NCI-H1417 (cell line): ENCODE measurements at places on chromosomes 12 and 14.

DNA sequence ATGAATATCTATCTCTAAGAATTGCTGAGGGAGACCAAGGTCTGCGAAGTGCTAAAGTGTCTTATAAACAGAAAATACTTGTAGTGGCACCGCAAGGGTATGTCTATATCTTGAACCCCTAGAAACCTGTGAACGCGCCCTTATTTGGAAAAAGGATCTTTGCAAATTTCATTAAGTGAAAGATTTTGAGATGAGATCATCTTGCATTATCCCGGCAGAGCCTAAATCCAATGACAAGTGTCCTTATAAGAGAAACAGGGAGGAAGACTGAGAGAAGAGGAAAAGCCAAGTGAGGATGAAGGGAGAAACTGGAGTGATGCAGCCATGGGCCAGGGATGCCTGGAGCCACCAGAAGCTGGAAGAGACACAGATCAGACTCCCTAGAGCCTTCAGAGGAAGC lies 27.7 kb downstream of the RBM19 start:
- no peak for DNase-seq

DNA sequence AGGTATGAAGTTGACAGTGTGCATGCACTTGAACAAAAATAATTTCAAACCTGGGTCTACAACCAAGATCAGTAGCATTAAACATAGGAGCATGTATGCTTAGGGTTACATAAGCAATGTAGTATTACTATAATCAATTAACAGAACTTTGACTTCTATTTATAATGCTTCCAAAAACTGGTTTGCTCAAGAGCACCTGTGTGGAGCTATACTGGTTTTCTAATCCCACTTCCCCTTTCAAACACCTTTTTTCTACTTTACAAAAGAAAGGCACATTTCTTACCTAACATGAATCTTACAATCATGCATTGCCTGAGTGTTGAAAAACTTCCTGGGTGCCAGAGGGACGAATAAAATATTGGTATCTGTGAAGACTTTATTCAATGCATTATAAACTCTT lies 72.7 kb downstream of the EFCAB11 start:
- DNase-seq: no peak

DNA sequence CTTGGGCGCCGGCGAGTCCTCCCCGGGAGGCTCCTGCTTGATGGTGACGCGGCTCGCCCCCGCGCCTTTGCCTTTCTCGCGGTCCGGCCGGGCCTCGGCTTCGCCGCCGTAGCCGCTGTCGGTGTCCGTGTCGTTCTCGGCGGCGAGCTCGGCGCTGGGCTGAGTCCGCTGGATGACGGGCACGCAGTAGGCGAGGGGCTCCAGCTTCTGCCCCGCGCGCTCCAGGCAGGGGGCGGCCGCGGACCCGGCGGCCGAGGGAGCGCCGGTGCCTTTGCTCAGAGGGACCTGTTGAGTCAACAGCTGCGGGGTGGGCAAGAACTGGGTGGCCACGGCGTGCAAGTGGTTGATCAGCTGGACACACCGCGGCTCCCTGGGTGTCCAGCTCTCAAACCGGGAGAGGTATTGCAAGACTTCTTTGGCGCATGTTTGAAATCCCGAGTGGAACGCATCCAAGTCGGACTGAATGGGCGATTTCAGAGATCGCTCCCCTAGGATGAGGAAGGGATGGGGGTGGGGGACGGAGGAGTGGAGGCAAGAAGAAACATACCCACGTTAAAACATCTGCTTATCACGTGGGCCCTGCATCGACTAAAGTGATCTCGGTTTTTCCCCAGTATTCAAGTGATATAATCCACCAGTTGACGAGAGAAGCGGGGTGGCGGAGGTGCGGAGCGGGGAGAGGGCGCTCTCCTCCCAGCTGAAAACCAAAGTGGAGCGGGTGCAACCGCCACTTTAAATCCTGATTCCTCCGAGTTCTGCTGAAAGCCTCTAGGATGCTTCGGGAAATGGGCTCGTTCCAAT lies 2.0 kb downstream of the BHLHE41 start:
- DNase-seq: peak; percentile 33

- no peak for DNase-seq
Measured at GRCh38 chr12:1457901-1458300, 136.5 kb downstream of the FBXL14 start.

GRCh38 chr14:33259764-33260163 lies 321.1 kb downstream of the NPAS3 start:
- no peak for DNase-seq

DNA sequence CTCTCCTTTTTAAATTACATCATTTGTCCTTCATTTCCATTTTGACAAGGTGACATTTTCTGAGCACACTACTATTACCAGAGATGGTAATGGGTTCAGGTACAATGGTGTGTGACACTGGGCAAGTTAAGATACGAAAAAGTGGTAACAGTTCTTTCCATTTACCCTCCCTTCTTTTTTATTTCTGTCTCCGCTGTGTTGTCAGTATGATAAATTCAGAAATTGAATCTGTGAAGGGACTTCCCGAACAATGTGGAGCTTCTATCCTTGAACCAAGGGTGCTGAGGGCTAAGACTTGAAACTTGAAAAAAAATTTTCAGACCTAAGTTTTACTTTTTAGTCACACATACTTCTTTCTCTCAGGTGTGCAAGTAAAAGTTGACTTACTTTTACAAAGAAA lies 103.7 kb downstream of the ERC1 start:
- no peak for DNase-seq

DNA sequence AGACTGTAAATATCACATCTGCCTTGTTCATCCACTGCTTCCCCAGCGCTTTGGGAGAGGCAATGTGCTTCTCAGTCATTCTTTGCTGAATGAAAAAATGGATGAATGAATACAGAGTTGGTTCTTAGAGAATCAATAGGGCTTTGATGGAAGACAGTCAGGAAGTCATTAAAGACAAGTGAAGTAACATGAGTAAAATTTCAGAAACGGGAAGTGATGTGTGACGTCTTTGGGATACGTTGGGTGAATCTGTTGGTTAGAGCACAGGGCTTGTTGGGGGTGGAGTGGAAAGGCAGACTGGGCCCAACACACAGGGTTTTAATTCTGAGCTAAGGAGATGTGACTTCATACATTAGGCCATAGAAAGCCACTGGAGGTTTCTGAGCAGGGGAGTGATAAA lies 39.0 kb upstream of the NRXN3 start:
- DNase-seq: no peak

DNA sequence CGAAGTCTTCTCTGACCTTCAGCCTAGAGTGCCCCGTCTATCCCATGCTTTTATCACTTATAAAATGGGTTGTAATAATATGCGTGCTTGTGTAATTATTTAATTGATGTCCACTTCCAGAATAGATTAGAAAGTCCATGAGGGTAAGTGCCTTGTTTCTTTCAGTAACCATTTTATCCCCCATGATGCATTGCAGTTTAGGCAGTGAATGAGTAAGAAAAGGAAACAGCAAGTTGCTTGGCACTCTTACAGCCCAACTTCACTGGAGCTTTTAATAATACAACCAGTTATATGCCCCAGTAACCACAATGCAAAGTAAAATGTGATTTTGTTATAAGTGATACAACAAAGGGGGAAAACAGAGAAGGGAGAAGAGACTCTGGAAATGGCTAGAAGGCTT lies 287.3 kb downstream of the MED13L start:
- DNase-seq: no peak

DNA sequence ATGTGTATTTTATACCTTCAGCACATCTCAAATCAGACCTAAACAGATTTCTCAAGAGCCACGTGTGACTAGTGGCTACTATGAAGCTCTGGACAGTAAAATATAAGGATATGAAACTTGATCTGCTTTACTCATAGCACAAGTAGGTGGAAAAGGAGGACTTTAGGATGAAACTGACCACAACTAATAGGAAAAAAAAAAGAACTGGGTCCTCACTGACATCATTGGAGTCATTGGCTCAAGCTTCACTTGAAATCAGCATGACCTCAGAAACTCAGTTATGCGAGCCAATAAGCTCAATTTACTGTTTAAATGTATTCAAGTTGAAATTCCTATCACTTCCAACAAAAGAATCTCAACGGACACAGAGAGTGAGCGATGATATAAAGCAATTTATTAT lies 34.1 kb upstream of the CIT start:
- no peak for DNase-seq

GRCh38 chr12:9717070-9717925 lies 15.6 kb downstream of the CLECL1 start:
- no peak for DNase-seq

GRCh38 chr12:117111386-117111785 lies 12.2 kb upstream of the TESC start:
- DNase-seq: peak; percentile 94

GRCh38 chr14:69101331-69101826 lies 51.5 kb downstream of the DCAF5 start:
- no peak for DNase-seq

GRCh38 chr14:87864356-87865270 lies 128.4 kb downstream of the GALC start:
- DNase-seq: peak; percentile 87

DNA sequence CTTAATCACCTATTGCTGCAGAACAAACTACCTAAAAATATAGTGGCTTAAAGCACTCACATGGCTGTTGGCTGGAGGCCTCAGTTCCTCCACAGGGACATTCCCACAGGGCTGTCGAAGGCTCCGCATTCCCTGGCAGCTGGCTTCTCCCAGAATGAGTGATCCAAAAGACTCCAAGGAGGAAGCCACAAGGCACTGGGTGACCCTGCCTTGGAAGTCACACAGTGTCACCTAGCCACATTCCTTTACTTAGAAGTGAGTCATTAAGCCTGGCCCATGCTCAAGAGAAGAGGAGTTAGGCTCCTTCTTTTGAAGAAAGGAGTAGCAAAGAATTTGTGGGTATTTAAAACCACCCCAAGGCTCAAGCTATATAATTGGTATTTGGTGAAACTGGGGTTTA lies 63.9 kb upstream of the MAP1LC3B2 start:
- no peak for DNase-seq

GRCh38 chr12:65741656-65742017 lies 82.6 kb upstream of the HMGA2 start:
- no peak for DNase-seq

GRCh38 chr12:128784030-128784760 lies 39.6 kb downstream of the SLC15A4 start:
- no peak for DNase-seq

DNA sequence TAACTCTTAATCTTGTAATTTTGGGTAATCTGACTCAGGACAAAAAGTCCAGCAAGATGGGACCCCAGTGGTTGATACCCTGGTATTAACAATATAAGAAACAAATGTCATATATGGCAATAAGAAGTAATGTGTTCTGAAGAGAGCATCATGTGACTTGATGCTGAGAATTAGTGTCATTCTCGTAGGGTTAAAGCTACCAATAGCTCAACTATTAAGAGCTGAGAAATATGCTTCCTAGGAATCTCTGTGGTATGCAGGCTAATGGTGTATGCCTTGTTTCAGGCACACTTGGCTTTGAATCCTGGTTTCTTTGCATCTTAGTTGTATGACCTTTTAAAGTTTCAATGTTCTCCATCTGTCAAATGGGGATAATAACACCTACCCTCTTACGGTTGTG lies 9.1 kb downstream of the MYRFL start:
- DNase-seq: no peak

DNA sequence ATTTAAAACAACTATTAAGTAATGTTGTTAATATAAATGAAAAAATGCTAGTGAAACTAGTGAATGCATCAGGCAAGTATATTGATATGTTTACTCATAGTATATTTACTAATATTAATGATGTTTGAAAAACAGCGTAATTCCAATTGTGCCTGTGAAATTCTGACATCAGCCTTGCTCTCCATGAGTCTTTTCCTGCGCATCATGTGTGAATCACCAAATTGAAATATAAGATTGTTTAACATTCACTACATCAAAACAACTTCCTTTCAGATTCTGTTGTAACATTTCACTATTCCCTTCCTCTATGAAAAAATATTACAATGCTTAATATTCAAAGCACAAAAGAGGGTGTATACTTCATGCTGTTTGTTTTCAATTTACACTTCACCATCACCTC lies 1995.9 kb upstream of the SEL1L start:
- DNase-seq: no peak

DNA sequence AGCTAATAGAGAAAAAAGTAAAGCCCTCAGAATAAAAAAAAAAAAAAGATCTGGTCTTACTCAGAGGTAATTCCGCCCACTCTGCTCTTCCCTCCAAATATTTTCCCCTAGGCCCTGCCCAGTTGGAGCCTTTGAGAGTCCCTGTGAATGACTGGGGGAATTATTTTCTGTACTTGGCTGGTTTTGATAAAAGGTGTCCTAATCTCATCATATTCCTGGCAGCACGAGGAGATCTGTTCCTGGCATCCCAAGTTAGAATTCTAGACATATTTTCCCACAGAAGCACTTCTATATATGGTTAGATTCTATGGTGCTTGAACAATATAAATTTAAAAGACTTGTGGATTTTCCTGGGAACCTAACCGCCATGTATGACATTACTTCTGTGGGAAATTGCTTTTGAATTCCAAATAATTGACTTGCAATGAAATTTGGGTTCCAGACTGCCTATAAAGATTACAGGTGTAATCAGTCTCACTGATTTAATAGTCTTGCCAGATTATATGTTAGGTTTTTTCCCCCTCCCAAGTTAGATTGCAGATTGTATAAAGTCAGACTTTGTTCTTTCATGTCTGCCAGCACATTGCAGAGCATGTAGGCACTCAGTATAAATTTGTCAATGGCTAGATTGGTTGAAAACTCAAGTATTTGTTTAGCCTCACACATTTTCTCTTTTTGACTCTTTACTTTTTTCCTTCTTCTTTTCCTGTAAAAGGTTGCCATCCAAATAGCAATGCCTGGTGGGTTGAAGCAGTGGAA lies 12.3 kb downstream of the GPX2 start:
- DNase-seq: no peak

- DNase-seq: no peak
Measured at GRCh38 chr12:58584880-58585279, 335.4 kb downstream of the LRIG3 start.
